ENCODE measurements at places on chromosomes 7 and 10.

DNA sequence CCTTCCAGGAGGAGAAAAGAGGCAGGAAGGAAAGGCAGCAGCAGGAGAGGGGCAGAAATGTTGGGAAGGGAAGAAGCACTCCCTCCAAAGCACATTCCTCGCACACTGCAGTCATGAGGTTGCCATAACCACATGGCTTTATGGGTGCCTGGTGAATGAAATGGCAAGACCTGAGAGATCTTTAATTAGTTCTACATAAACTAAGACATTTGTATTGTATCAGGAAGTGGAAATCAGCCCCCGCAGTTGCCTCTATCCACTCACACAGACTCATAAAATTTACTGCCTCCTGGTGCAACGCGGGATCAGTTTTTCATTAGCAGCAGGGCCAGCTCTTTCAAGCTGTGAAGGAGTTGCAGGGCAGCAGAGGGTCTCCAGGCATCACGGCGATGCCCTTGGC is 106.4 kb downstream of the COL13A1 start:
- no peak for DNase-seq

GRCh38 chr10:88926566-88927415 is 25.8 kb downstream of the ACTA2 start:
- DNase-seq: no peak

GRCh38 chr10:16795410-16796073 is 21.7 kb downstream of the RSU1 start:
- no peak for DNase-seq

DNA sequence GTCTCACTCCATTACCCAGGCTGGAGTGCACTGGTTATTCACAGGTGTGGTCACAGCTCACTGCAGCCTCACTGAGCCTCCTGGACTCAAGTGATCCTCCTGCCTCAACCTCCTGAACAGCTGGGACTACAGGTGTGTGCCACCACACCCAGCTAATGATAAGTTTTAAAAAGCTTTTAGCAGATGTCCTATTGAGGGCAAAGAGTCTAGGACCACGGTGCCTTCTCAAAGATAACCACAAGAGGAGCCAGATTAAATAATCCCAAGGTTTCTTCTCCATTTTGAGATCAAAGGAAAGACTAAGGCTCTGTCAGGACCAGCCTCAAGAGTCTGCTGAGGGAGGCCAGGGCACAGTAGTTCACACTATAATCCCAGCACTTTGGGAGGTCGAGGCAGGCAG is 4.7 kb downstream of the ATP5MF start:
- no peak for DNase-seq

DNA sequence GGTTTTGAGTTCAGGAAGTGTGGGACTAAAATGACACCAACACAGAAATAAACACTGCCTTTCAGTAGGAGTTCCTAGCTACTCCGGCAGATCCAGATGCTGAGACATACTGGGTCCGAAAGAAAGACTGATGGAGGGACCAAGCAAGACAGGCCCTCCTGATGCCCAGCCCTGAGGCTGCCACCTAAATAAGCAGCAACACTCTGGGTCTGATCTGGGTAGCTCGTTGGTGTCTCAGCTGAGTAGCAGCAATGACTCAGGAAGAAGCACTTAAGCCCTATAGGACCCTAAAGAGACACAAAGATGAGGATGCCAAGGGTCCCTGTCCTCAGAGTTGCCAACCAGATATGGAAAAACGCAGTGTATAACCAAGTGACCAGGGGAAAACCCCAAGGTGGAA is 190.7 kb downstream of the FAM107B start:
- DNase-seq: no peak

DNA sequence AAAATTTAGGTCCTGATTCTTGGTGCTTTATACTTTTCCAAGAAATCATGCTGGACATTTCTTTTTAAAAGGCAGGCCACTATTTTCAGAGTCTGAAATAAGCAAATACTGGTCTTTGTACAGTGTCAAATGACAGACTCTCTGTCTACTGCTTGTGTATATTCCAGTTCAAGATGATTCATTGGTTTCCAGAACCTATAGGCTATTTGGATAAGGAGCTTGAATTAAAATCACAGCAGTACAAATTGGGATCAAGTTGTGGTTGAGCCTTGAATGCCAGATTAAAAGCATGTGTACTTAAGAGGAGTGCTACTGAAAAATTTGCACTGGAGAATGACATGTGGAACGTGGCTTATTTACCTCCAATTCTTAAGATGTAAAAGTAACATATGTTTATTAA is 10.7 kb downstream of the KMT2E start:
- no peak for DNase-seq

DNA sequence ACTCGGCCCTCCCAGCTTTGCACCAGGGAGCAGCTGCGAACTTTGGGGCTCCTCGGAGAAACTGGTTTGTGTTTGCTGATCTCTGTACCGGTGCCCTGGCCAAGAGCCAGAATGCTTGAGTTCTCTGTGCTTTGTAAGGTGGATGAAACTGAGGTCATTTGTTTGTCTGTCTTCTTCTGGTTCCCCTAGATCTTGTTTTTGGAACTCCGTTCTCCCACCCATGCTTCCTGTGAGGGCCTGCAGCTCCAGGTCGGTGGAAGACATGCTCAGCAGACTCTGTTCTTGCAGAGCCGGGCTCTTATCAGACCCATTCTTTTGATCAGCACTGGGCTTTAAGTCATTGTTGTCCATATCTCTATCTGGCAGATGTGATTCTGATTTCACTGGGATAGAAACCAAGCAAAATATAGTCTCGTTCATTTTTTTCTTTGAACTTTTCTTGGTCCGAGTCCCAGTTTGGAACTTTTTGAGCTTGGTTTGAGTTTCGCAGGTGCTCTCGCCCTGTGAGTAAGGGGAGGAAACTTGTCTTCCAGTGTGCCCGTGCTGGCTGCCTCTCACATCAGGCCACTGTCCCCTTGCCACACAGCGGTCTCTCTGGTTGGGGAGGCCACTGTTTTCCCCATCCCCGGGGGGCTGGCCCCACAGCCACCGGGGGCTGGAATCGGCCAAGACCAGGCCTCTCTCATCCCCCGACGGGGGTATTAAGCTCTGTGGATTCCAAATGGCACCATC is 31.2 kb downstream of the JCAD start:
- no peak for DNase-seq

All from stimulated activated CD4-positive, alpha-beta T cell treated with anti-CD3 and anti-CD28 coated beads, Interleukin-1b, Interleukin-23, amount 100 ng/mL, for 1 hour (primary cell).